ENCODE measurements at places on chromosomes 5 and 9.

DNA sequence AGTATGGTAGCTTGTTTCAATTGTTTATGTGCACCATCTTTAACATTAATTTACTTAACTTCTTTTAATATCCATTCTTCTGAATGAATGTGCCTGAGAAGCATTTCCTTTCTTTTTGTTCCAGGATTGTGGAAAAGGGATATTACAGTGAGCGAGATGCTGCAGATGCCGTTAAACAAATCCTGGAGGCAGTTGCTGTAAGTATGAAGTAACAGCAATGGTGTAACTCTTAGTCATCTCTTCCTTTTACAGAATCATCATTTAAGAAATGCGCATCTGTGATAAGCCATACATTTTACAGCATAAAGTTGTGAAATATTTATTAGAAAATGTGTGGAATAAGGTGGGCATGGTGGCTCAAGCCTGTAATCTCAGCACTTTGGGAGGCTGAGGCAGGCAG, 117.7 kb downstream of the STARD4 start:
- DNase-seq, result no peak

DNA sequence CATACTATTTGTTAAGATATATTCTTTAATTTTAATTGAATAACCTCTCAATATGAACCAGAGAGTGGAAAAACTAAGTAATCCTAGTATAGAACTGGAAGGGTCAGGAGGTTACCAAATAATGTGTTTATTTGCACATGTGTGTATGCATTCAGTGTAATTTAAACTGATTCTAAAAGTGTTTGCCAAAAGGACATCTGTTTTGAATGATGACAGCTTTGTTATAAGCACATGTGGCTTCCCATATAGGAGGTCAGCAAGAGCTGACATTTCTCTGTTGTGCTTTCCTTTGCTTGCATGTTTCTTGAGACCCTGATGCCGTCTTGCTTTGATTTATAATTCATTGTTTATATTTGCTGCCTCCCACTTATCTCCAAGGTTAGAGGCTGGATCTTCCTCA, 383.4 kb downstream of the BRINP1 start:
- DNase-seq, result no peak

DNA sequence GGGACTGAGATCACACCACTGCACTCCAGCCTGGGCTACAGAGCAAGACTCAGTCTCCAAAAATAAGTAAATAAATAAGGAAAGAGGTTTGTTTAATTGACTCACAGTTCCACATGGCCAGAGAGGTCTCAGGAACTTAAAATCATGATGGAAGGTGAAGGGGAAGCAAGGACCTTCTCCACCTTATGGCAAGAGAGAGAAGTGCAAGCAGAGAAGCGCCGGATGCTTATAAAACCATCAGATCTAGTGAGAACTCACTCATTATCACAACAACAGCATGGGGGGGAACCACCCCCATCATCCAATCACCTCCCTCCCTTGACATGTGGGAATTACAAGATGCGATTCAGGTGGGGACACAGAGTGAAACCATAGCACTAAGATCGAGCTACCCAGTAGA, 22.8 kb upstream of the RGMB start:
- no peak for DNase-seq

GRCh38 chr5:9125852-9126251, 420.0 kb downstream of the SEMA5A start:
- no peak for DNase-seq

DNA sequence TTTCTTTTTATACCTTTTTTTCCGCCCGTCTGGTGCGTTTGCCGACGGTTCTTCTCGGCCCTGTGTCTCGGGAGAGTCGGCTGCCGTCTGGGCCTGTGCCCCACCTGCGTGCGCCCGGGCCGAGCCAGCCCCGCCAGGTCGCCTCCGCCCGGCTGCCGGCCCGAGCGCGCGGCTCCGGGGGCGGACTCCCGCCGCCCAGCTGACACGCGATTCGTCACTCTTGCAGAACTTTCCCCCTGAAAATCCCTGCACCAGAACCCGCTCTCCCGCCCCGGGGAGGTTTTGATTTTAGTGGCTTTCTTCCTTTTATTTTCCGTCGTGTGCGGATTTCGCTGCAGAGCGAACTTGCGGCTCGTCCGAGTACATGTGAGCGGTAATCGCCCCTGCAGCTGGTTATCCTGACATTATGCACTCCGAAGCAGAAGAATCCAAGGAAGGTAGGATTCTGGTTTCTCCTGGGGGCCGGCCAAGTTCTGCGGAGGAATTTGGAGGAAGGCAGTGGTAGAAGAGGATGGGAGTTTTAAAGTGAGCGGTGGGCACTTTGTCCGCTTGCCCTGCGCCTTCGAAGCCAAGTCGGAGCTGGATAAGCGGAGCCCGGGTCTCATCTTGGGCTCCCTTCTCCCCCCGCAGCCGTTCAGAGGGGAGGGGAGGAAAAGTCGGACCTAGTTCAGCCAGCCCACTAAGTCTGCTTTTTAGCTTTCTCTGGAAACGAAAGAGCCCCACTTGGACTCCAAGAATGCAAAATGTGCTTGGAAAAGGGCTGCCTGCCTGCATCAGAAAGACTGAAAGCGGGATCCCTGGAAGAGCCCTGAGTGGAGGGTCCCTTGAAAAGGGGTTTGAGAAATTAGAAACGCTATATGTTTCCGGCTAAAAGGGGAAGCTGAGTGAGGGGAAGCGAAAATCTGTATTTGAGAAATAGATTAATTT, at the start of gene TNFAIP8:
TNFAIP8 (plus strand) TSS at position 335 of the 927 bp plus-strand sequence; CDS start at position 407, 72 bp downstream.
- DNase-seq, result peak; percentile 75

Measured in suprapubic skin (tissue), 4 donors.